ENCODE measurements at places on chromosomes 7 and 10.

DNA sequence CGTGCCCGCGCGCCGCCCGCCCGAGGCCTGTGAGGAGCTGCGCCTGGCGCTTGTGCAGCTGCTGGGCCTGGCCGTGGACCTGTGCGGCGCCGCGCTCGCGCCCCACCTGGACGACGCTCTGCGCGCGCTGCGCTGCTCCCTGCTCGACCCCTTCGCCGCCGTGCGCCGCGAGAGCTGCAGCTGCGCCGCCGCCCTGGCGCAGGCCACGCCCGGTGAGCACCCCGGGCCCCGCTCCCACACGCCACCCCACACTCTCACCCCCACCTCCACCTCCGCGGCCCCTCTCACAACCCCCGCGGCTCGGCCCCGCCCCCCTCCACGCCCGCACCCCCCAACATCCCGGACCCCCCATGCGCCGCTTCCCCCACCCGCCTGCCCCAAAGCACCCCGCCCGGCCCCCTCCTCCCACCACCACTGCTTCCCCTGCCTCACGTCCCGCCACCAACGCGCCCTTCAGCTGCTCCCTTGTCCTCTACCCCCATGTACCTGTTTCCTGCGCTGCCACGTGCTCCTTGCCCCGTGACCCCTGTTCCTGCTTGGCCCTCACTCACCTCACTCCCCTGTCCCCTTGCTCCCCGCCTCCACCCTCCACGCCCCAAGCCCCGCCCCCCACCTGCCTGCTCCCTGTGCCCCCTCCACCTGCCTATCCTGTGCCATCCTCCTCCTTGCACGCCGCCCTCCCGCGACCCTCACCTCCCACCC lies at the start of gene PRKAR1B:
PRKAR1B (minus strand) TSS at position 178 of the 702 bp plus-strand sequence. CDS start 15,776 bp downstream, outside the sequence.
- DNase-seq, result peak; percentile 80

GRCh38 chr7:95424716-95425115 lies 10.1 kb downstream of the PON2 start:
- no peak for DNase-seq

GRCh38 chr10:74883428-74883827 lies 57.0 kb downstream of the KAT6B start:
- no peak for DNase-seq

GRCh38 chr10:10794046-10794445 lies 223.6 kb upstream of the CELF2 start:
- no peak for DNase-seq

DNA sequence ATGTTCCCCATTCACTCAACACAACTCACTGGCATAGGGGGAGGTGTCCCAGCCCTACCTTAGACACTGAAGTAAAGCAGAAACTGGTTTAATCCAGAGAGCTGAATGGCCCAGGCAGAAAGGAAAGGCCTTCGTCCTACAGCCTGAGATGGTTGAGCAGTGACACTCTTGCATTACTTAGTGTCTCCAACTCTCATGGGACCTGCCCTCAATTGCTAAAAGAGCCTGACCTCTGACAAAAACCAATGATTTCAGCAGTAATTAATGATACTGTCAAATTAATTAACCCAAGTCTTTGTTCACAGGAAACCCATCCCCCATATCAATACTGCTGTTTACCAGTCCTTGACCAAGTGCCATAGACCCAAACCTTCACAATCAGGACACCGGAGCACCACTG lies 48.6 kb downstream of the ICA1 start:
- no peak for DNase-seq

- DNase-seq, result no peak
These were observed 161.0 kb downstream of the HERPUD2 start for GRCh38 chr7:35533902-35534301.

DNA sequence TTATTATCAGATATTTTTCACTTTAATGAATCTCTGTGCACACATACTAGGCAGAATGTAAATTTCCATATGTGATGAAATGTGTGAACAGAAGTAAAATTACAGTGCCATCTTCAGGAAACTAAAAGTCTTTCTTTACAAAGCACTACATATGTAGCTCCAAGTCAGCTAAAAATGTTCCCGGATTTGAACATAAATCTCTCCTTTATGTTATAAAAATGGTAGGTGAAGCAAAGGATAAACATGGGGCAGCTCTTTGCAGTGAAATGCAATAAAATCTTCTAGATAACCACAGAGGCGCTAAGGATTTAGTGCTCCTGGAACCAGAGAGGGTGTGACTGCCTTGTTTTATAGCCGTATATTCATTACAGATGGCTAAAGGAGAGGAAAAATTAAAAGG lies 104.9 kb upstream of the C7orf33 start:
- no peak for DNase-seq

GRCh38 chr10:128866551-128866950 lies 600.5 kb upstream of the MGMT start:
- DNase-seq, result no peak

- no peak for DNase-seq
These were observed 17.6 kb upstream of the VOPP1 start for GRCh38 chr7:55589905-55590304.

DNA sequence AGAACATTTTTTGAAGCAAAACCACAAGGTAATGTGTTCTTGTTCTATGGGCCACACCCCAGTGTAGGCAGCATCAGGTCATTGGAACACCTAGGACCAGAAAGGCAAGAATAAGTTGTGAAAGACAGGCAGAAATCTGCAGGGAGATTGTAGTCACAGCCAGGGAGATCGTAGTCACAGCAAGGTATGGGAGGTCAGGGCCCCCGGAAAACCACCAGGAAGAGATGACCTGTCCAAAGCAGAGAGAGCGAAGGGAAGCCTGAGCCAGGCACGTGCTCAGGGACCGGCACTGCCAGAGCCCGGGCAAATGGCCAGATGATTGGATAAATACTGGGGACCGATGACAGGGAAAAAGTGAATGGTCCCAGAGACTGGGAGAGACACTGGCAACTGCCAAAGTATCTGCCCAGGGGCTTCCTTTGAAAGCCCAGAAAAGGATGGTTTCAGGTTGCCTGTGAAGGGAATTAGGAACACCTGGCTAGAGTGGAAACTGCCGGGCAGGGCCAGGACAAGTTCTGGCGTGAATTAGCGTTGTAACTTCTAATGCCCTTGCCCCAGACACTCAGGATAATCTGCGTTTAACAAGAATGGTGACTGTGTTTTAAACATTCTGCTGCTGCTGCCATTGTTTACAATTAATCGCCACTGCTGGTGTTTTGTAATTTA lies 3.9 kb upstream of the NOBOX start:
- DNase-seq, result no peak

GRCh38 chr10:90289037-90289436 lies 568.8 kb downstream of the HTR7 start:
- no peak for DNase-seq

DNA sequence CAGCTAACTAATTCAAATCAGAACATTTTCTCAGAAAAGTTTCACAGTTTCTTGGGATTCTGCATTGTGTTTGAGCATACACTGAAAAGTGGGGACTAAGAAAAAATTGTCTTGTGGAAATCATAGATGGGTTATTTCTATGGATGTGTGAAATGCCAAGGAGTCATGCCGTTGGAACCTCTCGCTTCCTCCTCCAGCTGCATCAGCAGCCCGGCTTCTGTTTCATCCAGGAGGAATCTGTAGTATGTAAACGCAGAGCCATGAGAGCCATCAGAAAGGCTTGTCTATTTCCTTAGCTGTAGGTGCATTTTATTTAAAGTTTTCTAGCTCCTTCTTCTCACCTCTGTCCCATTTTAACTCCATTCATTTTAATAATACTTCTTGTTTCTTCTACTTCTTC lies 1144.1 kb downstream of the GATA3 start:
- no peak for DNase-seq

DNA sequence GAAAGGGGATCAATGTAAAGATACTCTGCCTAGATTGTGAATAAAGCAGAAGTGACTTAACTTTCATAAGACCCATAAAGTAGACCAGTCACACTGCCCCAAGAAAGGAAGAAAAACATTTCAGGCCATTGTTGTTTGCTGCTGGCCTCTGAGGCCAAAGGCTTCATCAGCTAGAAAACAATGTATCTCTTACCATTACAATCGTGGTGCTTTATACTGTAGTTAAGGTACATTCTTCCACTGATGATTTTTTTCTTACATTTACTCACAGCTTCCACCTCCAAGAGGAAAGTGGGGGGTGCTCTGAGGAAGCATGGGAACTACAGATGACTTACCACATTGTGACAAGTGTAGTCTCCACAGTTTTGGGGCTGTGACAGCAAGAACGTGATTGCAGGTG lies 68.6 kb downstream of the NRG3 start:
- no peak for DNase-seq

- DNase-seq, result no peak
These were observed 1.1 kb downstream of the RABGEF1 start for GRCh38 chr7:66741710-66742049.

DNA sequence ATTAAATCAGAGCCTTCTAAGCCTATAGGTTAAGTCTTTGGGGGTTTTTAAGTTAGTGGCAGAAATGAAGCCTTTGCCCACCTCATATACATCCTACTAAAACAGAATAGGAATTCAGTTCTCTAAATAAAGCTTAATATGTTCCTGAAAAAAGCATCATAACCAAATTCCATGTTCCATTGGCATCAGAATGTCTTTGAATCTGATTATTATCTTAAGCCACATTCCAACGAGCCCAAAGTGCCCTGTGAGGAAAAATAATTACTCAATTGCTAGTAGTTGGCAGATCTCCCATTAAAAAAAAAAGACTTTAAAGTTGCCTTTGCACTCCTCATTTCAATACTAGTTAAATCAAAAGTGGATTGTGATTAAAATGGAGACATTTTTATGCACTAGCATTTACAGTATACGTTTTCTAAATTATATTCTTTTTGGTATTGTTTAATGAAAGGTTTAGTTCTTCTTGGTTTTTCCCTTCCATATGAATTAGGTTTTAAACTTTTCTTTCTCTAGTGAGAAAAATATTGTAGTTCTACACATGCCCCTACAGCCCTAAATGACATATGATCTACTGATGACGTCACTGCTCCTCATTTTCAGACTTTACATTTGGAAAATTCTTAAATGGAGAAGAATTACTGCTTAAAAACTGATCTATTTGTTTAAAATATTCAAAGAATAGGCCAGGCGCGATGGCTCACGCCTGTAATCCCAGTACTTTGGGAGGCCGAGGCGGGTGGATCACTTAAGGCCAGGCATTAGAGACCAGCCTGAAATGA lies 54.3 kb upstream of the CABCOCO1 start:
- DNase-seq, result no peak

GRCh38 chr10:103580011-103580410 lies 86.5 kb downstream of the NEURL1 start:
- DNase-seq, result no peak

DNA sequence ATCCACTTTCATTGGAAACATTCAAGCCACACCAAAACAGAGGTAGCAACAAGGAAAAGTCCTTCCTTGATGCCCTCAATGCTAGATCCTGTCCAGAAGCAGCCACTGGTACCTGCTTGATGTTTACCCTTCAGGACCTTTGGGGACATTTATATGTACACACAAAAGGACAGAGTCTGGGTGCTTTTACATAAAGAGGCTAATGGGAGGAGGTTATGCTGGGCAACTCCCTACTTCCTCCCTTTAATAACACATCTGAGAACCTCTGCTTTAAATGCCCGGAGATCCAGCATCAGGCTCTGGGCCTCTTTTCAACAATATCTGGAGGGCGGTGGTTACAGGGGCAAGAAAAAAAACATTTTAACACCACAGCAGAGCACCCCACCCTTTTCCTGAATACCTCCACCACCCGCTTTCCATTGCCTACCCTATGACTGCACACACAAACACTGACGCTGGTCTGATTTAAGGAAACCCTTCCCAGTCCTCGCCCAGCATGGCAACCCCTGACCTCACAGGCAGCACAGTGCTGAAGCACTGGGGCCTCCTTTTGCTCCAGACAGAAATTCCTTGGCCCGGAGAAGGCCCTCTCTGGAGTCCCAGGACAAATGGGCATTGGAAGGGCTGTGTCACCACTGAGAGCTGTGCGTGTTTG lies 39.3 kb upstream of the DUSP5 start:
- DNase-seq, result no peak

GRCh38 chr7:26117142-26117807 lies 34.7 kb upstream of the NFE2L3 start:
- DNase-seq, result peak; percentile 63

GRCh38 chr10:46306516-46307184 lies 19.9 kb downstream of the ANTXRL start:
- DNase-seq, result no peak

GRCh38 chr10:77398558-77398957 lies 239.1 kb downstream of the KCNMA1 start:
- DNase-seq, result no peak

DNA sequence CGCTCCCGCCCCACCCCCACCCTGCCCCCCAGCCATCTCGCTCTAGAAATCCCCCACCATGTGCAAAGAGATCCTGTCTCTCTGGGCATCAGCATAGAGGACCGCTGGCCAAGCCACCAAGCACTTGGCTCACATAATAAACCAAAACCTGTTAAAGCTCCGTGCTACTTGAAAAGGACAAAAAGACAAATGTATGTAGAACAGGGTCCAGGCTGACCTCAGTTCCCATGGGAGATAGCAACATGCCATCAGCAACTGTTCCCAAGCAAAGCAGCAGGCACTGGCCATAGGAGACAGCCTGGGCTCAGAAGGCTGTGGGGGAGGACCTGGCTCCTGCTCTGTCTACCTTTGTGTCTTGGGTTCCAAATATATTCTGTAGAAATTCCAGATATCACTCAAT lies 38.4 kb upstream of the GDF10 start:
- no peak for DNase-seq

DNA sequence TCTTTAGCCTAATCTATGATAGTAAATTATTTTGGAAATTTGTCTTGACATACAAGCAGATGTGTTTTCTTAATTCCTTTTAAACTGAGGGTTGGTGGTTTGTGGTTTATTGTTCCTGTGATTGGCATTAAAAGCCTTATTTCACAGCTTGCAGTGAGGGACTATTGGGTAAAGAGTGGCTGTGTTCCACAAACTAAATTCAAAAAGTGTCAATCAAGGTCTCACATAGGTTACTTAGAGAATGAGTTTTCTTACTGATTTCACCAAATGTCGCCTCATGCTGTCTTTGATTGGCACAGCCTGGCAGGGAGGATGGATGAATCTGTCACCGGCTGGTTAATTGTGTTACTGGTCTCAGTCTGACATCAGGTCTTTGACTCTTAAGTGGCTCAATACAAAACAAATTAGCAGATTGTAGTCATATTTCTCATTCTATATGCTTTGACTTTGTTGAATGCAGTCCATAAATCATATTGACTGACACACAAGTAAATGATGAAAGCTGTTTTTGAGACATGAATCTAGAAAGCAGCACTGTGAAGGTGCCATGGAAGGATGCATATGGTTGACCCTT lies 66.8 kb upstream of the CYP26C1 start:
- no peak for DNase-seq

- DNase-seq, result no peak
These were observed 66.5 kb downstream of the ADD3 start for GRCh38 chr10:110074298-110074697.

- DNase-seq, result no peak
These were observed 68.0 kb upstream of the CCNY start for GRCh38 chr10:35268323-35268722.

DNA sequence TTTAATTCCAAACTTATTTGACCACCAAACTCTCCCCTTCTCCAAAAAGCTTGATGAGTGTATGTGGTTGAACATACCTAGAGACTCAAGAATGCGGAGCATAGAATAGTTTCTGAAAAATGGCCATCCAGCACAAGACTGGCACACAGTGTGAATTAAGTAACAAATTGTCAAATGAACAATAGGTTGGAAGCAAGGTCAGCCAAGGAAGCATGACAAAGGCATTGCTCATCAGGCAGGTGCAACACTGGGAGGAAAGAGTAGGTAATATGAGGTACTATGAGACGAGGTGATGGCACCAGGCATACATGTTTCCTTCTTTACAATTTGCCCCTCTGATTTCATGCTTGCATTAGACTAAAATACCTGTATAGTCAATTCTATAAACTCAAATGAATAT lies 73.7 kb downstream of the DKK1 start:
- no peak for DNase-seq
